ENCODE measurements at places on chromosomes 7 and 10. TPM values are rescaled to one million over a fixed set of nuclear protein-coding genes. Genes with fewer than 3 reads are reported as not detected.

GRCh38 chr7:24050991-24051560 lies 232.9 kb upstream of the NPY start:
- DNase-seq = no peak

- no peak for DNase-seq
These were observed 97.0 kb downstream of the CTTNBP2 start for GRCh38 chr7:117776224-117776623.

DNA sequence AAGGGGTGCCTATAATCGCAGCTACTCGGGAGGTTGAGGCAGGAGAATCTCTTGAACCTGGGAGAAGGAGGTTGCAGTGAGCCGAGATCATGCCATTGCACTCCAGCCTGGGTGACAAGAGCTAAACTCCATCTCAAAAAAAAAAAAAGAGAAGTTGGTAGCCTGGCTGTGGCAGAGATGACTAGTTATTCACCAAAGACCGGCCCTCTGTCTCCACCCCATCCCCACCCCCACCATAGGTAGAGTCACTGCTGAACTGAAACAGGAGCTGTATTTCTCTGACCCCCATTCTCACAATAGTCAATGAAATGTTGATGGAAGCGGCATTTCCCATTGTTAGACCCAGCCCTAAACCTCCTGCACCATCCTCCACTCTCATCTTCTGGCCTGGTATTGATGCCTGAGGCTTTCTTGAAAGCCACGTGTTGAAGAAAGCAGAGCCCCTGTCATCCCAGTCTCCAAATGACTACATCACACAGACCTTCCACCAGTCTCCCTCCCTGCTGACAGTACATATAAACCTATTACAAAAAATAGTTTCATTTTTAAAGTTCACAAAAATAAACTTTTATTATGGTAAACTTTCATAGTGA lies 9.4 kb upstream of the PIK3CG start:
- no peak for DNase-seq

DNA sequence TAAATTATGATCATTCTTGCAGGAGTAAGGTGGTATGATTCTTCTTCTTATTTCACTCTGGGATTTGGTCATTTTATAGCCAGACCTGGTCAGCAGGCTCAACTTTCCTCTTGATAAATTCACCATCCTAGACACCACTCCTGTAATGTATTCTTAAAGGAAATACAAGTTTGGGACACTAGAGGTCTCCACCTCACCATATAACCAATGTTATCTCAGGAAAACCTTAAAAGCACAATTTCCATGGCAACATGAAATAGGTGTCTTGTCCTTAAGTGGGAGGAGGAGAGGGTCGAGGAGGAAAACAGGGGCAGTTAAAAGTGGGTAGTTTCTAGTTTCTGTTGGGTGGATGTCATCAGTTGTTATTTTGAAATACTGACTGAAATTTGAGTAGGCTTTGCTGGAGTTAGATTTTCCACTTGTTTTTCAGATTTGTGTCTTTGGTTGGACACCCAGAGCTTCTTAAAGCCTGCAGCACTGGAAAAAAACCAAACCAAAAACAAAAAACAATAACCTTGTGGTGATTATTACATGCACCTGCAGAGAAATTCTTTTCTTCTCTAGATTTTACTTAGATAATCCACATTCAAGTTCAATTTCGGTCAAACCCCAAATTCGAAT lies 163.1 kb downstream of the PRKCQ start:
- no peak for DNase-seq

GRCh38 chr7:23347033-23347681 lies 48.0 kb downstream of the MALSU1 start:
- DNase-seq = no peak

- no peak for DNase-seq
These were observed 21.8 kb upstream of the KIF5B start for GRCh38 chr10:32077896-32078485.

DNA sequence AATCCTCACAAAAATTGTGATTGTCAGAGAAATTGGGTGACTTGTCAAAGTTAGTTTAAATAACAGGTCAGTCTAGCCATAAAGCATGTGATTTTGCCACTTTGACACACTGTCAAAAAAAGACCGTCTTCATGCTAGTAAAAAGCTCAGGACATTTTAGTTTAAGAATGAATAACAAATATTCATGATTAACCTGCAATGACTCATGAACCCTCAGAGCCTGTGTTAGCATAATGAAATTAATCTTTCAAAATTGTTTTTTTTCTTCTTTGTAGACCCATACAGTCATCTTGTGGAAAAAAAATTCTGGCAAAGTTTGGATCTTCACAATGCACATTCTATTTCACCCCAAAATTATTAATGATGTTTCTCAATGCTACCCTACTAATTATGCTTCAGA lies 255.2 kb upstream of the POT1 start:
- no peak for DNase-seq

DNA sequence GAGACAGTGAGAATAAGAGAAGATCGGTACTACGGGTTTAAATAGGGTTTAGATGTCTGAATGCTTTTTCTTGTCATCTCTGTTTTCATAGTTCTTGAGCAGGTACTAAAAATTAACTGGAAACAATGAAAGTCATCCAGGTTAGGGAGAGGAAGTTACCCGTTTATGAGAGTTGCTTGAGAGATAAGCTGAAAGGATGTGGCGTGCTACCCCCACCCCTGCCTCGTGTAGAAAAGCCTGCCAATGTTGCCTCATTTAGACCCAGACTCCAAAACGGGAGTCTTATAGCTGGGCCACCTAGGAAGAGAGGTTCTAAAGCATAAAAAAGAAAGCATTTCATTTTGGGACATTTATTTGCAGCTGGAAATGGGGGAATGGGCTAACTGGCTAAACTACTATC lies 10.2 kb downstream of the AKR1C4 start:
- no peak for DNase-seq

- DNase-seq = no peak
These were observed 168.7 kb downstream of the RPS24 start for GRCh38 chr10:78202386-78202785.

- no peak for DNase-seq
These were observed 71.2 kb downstream of the SHH start for GRCh38 chr7:155741082-155741481.

DNA sequence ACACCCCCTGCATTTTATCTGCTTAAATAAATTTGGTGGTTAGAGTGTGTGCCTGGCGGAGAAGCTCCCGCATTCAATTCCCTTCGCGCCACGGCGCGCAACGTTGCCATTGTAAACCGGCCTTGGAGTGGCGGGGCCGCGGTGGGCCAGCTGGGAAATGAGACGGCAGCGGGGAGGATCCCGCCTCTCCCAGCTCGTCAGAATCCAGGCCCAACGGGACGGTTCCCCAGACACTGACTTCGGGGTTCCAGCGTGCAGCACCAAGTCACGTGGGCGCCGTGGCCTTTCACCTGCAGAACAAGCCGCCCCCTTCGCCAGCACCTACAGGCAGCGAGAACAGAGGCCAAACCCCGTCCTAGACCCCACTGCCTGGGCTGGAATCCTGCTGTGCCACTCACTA lies 103.4 kb downstream of the GRID1 start:
- peak; percentile 58 for DNase-seq

CASD1 gene
- 17.7 TPM for total RNA-seq

TSPAN12 gene
- total RNA-seq = 9.6 TPM

GAD2 gene
- not detected for total RNA-seq

Data from vagina (tissue), 2 donors.